ENCODE measurements at places on chromosomes 5 and 9.
A peak's percentile ranks its signal among the peaks of the same experiment; 100 is the strongest.

GRCh38 chr9:81589819-81590218 lies 99.5 kb downstream of the TLE1 start:
- DNase-seq = no peak

DNA sequence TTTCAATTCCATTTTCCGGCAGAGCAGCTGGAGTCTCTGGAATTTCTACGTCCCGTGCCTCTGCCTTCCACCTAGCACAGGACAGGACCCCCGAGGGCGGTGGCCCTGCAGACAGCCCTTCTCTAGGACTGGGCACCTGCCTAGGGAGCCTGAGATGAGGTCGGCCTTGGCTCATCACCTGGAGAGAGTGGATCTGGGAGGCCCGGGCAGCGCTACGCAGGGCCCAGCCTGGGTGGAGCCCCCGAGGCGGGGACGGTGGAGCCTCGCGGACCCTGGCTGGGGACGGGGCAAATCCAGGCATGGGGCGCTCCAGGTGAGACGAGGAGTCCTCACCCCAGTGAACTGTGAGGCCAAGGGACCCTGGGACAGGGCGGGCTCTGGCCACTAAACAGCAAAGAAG lies 114.5 kb downstream of the MTRR start:
- no peak for DNase-seq

- DNase-seq = no peak
Measured at GRCh38 chr5:103668281-103668680, 105.7 kb upstream of the NUDT12 start.

- no peak for DNase-seq
Measured at GRCh38 chr9:21750021-21750735, 52.3 kb upstream of the MTAP start.

- DNase-seq = peak; percentile 11
Measured at GRCh38 chr5:123673107-123673506, 161.1 kb downstream of the CSNK1G3 start.

GRCh38 chr9:137147091-137147792 lies 8.3 kb downstream of the GRIN1 start:
- no peak for DNase-seq

Data from ELF-1 (cell line).